ENCODE measurements at places on chromosomes 2 and 18.

GRCh38 chr2:28439763-28440162 lies 47.1 kb downstream of the FOSL2 start:
- no peak for DNase-seq

- no peak for DNase-seq
Measured at GRCh38 chr2:147542351-147542750, 302.5 kb upstream of the ACVR2A start.

DNA sequence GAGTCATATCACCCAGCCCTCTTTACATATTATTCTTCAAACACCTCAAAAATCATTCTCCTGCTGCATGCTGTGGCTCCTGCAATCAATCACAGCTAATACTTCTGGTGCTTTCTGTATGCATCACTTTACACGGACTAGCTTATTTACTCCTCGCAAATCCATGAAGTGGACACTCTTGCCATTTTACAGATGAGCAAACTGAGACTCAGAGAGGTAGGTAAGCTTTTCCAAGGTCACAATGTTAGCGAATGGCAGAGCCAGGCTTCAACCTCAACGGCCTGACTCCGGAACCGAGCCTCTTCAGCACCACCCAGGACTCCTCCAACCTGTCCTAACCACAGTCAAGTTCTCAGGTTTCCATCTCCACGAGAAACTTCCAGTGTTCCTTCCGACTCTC lies 36.8 kb downstream of the TCF4 start:
- no peak for DNase-seq

GRCh38 chr2:2672249-2672648 lies 341.2 kb upstream of the MYT1L start:
- no peak for DNase-seq

DNA sequence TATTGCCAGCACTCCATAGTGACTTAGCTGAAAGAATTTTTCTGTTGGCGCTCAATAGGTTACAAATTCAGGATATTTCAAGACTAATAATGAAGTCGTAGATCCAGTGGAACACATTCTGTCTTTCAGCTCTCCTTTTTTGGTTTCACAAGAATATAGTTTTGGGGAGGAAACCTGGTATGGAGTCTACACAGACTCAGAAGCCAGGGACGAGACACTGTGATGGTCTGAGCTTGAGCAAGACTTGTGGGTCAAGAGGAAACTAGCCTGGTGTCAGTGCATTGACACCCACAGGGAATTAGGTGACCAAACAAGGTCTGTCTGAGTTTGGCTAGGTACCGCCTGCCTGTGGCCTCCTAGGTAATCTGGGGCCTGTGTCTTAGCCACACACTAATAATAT lies 26.9 kb downstream of the ARL4C start:
- no peak for DNase-seq

DNA sequence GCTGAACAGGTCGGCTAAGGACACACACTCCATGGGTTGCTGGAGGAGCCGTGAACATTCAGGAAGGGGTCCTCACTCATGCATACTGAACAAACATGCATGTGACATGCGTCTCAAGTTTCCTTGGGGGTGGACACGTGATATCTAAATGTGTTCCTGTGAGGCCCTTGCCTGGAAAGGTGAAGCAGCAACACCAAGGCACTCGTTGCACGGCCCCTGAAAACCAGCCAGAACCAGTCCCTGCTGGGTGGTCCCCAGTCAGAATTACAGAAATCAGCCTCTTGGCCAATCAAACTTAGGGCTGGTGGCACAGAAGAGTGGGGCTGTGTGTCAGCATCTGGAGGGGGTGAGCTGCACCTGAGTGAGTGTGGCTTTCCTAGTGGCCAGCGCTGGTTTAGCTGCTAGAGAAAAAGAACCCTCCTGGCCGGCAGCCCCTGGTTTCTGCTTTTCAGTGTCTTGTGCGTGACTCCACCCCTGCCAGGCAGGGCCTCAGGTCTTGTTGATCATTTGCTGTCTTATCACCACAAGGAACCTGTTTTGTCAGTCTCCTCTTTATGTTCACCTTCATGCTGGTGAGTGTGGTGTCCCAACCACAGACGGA lies 3.2 kb upstream of the AQP12B start:
- DNase-seq, result no peak

GRCh38 chr2:46818141-46818621 lies 97.4 kb downstream of the MCFD2 start:
- DNase-seq, result no peak

DNA sequence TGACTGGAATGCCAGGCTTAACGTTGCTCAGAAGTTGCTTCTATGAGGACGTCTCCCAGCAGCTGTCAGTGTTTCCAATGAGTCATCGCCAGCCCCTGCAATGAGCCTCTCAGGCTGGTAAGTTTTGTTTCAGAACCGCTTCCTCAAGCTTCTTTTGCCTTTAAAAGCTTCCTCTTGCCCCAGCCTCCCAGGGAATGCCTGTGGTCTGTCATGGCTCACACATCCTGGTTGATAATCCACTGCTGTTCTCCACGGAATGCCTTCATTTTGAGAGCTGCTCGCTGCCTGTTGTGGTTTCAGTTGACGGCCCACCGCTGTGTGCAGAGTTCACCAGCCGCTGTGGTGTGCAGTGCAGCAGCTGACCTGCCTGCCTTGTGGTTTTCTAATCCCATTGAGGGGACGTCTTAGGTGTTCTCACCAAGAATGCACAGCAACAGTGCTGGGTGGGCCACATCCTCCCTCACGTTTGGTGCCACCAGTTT lies 96.4 kb downstream of the RTP5 start:
- DNase-seq, result no peak

DNA sequence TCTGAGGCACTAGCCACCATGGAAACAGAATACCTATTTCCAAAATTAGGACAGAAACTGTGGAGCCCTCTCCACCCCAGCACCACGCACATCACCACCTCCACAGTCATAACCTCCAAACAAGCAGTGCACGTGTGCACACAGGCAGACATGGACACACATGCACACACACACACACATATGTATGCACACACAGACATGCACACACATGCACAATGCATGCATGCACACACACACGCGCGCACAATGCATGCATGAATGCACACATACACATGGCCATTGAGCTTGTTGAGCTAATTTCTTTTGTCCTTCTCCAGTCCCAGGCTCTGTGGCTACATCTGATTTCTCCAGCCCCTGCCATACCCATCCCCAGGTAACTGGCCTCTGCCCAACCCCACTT lies 161.6 kb upstream of the EPB41L3 start:
- no peak for DNase-seq

- DNase-seq, result no peak
Measured at GRCh38 chr2:192026825-192027120, 168.0 kb downstream of the TMEFF2 start.

- no peak for DNase-seq
Measured at GRCh38 chr18:5142131-5142530, 54.9 kb downstream of the AKAIN1 start.

GRCh38 chr2:88117973-88118372 lies 9.9 kb downstream of the FABP1 start:
- DNase-seq, result no peak

- DNase-seq, result no peak
Measured at GRCh38 chr18:12397254-12397653, 10.5 kb upstream of the PRELID3A start.

GRCh38 chr18:42137693-42138375 lies 182.8 kb downstream of the PIK3C3 start:
- no peak for DNase-seq

GRCh38 chr18:13521418-13521817 lies 204.9 kb downstream of the FAM210A start:
- no peak for DNase-seq

DNA sequence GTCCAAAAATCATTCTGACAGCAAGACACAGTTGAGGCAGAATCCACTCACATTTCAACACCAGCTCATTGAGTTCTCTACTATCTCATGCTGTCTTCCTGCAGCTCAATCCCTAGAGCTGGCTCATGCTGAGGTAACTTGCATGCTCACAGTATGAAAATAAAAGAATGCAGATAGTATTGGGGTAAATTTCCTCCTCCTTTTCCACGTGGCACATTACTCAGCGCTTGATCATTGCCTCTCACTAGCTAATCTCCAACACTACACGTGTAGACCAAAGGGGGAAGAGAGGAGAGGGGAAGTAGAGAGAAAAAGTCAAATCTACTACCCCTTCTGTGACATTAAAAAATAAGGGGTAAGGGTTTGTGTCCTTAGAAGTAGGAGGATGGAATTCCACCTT lies 300.6 kb downstream of the AFF3 start:
- no peak for DNase-seq

- no peak for DNase-seq
Measured at GRCh38 chr2:10120877-10121574, 1.5 kb upstream of the RRM2 start.

GRCh38 chr2:38596229-38596628 lies 6.5 kb downstream of the HNRNPLL start:
- no peak for DNase-seq

- no peak for DNase-seq
Measured at GRCh38 chr2:29643196-29643595, 278.2 kb downstream of the ALK start.

- DNase-seq, result no peak
Measured at GRCh38 chr2:99698896-99699295, 209.1 kb upstream of the REV1 start.

DNA sequence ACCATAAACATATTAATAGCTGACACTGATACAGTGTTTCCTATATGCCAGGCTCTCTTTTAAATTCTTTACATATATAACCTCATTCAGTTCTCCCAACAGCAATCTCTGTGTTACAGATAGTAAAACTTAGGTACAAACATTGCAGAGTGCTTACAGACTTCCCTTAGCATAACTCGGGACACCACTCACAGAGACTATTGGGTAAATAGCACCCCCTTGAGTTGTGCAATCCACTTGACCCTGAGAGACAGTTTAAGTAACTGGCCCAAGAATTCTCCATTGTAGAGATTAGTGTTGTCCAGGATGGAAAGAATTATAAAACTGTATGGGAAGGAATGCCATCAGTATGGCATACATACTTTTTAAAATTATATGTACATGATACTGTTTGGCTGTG lies 110.1 kb downstream of the POLE4 start:
- no peak for DNase-seq

DNA sequence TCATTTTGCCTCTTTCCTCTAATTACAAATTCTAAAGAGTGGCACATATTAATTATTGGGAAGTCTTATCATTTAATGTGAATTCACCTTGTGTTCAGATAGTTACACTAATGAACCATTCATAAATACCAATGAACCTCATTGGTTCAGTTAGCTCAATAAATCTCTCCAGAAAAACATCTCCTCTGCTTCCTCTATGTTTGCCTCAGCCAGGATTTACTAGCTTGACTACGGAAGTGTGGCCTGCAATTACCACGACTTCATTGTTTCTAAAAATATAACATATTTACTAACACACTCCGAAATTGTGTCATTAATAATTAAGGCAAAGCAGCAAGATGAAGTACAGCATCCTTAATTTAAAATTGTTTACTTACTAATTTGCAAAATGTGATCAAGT lies 103.3 kb downstream of the PLA2R1 start:
- DNase-seq, result no peak

DNA sequence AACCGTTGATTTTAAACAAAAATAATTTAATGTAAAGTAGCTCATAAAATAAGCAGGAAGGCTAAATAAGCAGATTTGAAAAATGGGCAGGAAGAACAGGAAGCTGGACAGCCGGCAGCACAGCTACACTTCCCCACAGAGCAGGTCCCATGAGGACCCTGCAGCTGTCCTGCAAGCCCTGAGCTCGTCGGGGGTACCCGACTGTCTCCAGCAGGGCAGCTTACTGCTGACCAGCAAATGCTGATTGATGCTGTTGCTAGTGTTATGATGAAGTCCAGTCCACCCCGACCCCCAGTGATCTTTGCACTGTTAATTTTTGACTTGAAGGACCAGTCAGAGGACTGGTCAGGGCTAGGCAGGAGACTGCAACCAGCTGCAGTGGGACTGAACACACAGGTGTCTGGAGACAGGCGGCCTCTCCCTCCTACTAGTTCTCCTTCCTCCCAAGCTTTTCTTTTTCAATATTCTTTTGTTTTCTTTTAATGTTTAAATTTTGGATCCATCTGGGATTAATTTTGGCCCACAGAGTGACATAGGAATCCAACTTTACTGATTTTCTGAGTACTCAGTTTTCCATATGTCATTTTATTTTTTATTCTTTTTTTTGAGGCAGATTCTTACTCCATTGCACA lies 27.7 kb downstream of the POLE4 start:
- DNase-seq, result no peak

DNA sequence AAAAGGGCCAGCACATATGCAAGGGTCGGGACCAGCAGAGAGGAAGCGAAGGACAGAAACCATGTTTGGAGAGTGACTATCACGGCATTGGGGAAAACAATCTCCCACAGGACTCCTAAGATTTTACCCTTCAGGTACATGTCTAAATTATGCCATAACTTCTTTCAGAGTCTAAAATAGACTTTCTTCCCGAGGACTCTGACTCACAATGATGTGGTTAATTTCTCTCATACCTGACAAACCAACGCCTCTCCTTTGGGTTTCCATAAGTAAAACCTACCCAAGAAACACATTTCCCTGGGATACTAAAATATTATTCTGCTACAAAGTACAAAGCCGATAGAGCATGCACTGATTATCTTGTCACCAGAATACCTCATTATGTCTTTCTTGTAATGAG lies 127.8 kb upstream of the NETO1 start:
- DNase-seq, result no peak

DNA sequence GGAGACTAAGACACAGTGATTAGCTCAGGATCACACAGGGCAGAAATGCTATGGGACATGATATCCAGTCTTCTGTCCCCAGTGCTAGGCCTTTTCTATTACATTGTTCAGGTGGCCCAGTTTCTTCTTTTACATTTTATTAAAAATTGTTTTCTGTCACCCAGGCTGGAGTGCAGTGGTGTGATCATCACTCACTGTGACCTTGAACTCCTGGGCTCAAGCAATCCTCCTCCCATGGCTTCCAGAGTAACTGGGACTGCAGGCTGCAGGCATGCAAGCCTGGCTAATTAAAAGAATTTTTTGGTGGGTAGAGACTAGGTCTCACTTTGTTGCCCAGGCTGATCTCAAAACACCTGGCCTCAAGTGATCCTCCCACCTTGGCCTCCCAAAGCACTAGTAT lies 15.4 kb downstream of the PDK1 start:
- DNase-seq, result no peak

DNA sequence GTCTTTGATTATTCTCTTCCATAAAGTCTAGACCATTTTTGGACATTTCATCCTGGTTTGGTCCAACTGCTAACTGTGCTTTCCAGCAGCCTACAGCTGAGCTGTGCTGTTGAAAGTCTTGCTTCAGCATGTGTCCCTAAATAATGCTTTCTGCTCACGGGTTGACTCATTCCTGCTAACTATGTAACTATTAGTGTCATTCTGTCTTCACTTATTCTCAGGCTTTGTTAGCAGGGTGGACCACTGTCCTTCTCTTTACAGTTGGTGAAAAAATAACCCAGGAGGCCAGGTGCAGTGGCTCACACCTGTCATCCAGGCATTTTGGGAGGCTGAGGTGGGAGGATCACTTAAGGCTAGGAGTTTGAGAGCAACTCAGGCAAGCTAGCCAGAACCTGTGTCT lies 8.9 kb downstream of the ADAM23 start:
- DNase-seq, result no peak

Measured in NCI-H1105 (cell line).